ENCODE measurements at places on chromosomes 11 and 22.

GRCh38 chr22:42799461-42800405 is 57.3 kb downstream of the ARFGAP3 start:
- no peak for DNase-seq

GRCh38 chr22:50032941-50033601 is 20.5 kb upstream of the IL17REL start:
- DNase-seq, result no peak

GRCh38 chr22:46525389-46526243 is 11.8 kb downstream of the CELSR1 start:
- DNase-seq, result no peak

DNA sequence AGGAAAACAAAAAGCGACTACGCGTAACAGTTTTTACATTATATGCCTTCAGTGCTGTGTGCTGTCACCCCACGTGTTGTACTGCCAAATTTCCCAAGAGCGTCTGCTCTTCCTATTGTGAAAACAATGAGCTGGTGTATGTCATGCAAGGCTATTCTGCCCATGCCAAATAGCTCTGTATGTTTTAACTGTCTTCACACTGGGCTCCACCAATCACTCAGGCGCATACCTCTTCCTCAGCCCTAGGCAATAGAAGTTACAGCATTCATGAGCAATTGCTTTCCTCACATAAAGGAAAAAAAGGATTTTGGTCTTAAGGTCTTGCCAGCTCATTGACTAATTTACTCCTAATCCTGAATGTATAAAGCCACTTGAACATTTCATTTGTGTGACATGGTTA is 606.8 kb downstream of the NTM start:
- no peak for DNase-seq

GRCh38 chr11:134027671-134028070 is 41.2 kb upstream of the JAM3 start:
- no peak for DNase-seq

GRCh38 chr11:133573081-133573480 is 40.8 kb upstream of the OPCML start:
- DNase-seq, result no peak

GRCh38 chr11:118918128-118918685 is 7.5 kb downstream of the BCL9L start:
- DNase-seq, result no peak

DNA sequence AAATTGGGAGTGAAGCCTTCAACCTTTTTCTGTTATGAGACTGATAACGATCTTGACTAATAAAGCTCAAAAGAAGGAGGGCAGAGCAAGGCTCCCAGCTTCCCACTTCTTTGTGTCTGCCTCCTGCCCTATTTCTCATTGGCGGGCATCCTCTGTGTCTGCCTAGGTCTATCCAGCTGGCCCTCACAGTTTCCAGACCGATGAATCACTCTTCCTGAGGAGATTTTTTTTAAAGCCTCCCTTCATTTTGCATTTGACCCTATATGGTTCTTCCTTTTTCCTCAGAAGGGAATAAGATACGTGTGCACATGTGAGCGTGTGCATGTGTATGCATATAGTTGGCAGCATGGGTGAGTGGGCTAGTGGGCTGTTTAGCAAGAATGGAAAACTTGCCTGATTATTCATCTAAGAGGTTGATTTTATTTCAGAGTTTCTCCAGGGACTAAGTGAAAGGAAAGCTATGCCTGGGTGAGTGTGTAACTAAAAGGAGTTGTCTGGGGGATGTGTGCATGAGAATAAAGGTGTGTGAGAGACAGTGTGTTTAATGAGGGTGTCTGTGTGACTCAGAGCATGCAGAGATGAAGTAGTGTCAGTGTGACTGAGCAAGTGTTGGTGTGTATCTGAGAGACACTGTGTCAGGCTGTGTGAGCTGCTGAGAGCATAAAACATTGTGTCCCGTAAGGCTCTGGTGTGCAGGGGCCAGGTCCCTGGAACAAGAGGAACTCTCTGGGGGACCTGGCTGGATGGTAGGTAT is 12.2 kb downstream of the PHLDB1 start:
- DNase-seq, result no peak

GRCh38 chr11:10779086-10779485 is 28.0 kb downstream of the CTR9 start:
- no peak for DNase-seq

DNA sequence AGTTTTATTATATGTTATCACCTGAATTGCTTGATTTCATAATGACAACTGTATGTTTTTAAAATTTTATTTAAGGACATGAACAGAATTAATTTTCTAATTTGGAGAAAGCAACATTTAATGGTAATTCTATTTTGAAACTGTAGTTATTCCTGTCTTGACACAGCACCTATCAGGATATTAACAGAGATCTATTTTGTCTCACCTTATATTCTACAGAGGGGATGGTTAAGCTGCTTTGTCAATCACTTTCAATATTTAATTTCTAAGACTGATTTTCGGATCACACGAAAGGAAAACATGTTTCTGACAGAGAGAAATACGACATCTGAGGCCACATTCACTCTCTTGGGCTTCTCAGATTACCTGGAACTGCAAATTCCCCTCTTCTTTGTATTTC is at the start of gene OR5D16:
Gene OR5D16, plus strand, starts transcription at position 301 of the 400 bp plus-strand sequence. Its CDS starts 0 bp downstream, at position 301.
- no peak for DNase-seq

GRCh38 chr11:57244911-57245310 is 7.9 kb upstream of the APLNR start:
- no peak for DNase-seq

DNA sequence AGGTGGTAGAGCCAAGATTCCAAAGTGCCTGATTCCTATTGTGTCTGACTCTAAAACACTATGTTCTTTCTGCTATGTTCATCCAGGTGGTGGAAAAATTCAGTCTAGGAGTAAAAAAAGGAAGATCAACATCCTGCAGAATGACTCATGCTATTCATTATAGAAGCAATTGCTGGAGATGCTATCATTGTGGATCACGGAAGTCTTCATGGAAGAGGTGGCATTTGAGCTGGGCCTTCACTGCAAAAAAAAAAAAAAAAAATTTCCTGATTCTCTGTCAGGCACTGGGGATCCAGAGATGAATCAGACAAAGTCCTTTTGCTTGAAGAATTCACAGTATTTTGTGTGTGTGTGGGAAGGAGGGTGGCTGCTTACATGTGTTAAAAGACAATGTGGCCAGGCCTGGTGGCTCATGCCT is 1.4 kb upstream of the UVRAG start:
- no peak for DNase-seq

- no peak for DNase-seq
Observed at GRCh38 chr22:46289244-46289891, 7.3 kb upstream of the GTSE1 start.

- DNase-seq, result no peak
Observed at GRCh38 chr11:108916290-108916689, 251.4 kb downstream of the DDX10 start.

GRCh38 chr11:103794262-103794661 is 242.2 kb upstream of the DDI1 start:
- no peak for DNase-seq

DNA sequence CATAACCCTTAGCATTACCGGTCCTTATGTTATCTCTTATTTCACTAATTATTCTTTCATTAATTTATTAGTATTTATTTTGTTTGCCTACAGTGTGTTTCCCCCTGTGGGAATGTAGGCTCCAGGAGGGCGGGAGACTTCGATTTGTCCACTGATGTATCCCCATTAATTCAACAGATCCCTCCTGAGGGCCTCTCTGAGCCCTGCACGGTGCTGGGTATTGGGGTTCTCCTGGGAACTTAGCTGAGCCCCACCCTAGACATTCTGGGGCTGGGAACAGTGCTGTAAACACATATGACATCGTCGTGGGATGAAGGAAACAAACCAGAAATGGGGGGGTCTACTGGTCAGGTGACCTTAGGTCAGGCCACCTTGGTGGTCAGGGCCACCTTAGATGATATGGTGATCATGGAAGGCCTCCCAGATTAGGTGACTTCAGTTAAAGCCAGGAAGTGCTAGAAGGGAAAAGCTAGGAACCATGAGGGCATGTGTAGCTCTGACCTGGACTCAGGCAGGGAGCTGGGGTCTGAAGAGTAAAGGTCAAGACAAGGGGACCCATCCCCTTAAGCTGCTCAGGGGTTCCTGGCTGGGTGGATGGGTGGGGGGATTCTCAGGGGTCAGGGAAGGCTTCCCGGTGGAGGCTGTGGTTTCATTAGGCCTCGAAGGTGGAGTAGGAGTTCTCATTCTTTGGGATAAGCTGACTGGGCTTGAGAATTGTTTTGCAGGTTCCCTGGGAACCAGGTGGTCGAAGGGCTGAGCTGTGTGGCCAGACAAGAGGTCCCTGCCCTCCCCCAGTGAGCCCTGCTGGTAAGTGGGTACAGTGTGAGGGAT is 1.0 kb downstream of the PHETA2 start:
- no peak for DNase-seq

- no peak for DNase-seq
Observed at GRCh38 chr11:10386361-10386760, 68.7 kb upstream of the AMPD3 start.

- no peak for DNase-seq
Observed at GRCh38 chr22:37525746-37526350, 6.6 kb upstream of the CARD10 start.

- DNase-seq, result no peak
Observed at GRCh38 chr11:130947481-130947880, 31.2 kb upstream of the SNX19 start.

- no peak for DNase-seq
Observed at GRCh38 chr11:77789731-77790476, 30.6 kb downstream of the RSF1 start.

GRCh38 chr11:109037856-109038780 is 373.2 kb downstream of the DDX10 start:
- DNase-seq, result no peak

DNA sequence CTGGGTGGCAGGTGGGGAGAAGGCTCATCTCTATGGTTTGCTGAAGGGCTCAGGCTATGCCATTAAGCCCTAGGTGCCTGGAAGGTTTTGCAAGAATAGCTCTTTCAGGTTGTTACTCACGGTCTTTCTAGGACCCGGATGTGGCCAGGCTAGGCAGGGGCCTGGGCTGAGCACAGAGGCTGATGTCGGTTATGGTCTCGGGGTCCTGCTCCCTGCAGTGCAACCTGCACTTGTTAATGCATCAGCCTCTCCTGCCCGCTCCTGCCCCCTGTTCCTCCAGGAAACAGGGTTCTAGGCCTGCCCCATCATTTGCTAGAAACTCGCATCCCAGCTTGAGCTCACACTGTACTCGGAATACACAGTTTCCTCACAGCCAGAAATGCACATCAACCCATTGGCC is 79.1 kb upstream of the SLC22A12 start:
- no peak for DNase-seq

GRCh38 chr11:70036971-70037882 is 40.9 kb upstream of the ANO1 start:
- DNase-seq, result no peak

- DNase-seq, result no peak
Observed at GRCh38 chr11:44562845-44563460, 2.5 kb upstream of the CD82 start.

- no peak for DNase-seq
Observed at GRCh38 chr11:114159320-114159719, 99.8 kb downstream of the ZBTB16 start.

GRCh38 chr11:64918017-64918416 is 1.0 kb upstream of the ATG2A start:
- DNase-seq, result no peak

DNA sequence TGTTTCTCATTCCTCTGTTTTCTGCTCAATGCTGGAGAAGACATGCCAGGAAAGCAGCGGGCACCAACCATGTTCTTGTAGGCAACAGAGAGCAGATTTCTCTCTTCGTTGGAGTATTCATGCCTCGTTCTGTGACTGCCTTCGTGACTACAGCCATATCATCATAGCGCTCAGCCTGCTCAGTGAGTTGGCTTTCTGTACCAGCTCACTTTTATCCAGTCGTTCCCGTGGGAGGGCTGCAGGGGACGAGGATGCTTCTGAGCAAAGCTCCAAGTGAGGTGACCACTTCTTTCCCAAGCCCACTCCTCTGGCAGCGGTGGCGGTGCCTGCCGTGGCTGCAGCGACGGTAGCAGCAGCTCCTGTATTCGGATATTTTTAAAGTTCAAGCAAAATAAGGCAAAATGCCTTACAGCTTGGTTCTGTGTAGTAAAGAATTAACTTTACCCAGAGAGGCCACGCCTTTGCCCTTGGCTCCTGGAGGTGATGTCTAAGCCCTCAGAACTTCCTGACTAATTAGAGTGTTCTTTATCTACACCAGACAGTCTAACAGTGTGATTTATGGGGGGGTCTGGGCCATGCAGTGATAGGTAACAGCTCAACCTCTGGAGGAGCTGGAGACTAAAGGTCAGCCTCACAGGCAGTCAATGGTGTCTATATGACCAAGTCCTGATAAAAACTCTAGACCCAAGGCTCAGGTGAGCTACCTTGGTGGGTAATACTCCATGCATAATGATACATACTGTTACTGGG is 35.3 kb downstream of the LDHAL6A start:
- no peak for DNase-seq

DNA sequence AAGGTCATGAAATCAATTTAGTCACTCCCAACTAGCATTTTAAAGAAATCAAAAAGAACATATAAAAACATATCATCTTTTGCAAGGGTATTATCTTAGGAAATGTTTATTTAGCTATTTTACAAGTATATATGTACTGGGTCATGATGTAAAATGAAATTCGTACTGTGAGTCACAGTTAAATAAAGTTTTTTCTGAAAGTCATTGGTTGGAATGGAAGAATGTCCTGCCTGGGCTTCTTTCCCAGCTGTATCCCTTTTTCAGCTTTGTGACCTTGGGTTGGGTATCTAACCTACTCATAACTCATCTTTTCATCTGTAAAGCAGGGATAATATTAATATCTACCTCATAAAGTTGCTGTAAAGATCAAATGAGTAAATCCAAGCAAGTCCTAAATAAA is 15.7 kb downstream of the FDX1 start:
- no peak for DNase-seq

GRCh38 chr11:86800076-86800959 is at the start of gene PRSS23:
Gene PRSS23 (plus strand): TSS chr11:86800542. CDS start chr11:86807644, 7,102 bp downstream.
- DNase-seq, result no peak

- DNase-seq, result no peak
Observed at GRCh38 chr11:67983951-67984350, 19.9 kb downstream of the UNC93B1 start.

GRCh38 chr11:6703247-6704063 is 20.3 kb upstream of the MRPL17 start:
- DNase-seq, result no peak

DNA sequence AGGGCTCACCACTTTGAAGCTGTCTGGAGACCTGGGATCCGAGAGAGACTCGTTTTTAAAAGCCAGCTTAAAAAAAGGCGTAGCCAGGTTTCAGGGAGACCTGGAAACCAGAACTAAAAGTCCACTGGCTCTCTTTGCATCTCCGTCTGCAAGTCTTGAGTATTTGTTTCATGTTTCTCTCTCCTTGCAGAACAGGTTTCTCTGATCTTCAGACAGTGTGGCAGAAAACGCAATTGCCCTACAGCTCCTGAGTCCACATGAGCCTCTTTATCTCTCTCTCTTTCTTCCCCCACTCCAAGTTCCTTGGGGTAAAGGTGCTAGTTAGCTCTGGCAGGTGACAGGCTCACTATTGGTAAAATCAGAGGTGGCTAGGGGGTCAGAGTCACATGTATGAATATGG is 67.0 kb upstream of the AMPD3 start:
- DNase-seq, result no peak

GRCh38 chr11:65479184-65480145 is 19.4 kb upstream of the MALAT1 start:
- DNase-seq, result no peak

GRCh38 chr22:18024276-18024939 is at the start of gene MICAL3:
Gene MICAL3 (minus strand): TSS chr22:18024561. CDS start chr22:17906812, 117,749 bp downstream.
- no peak for DNase-seq

GRCh38 chr11:12461516-12461915 is 84.1 kb downstream of the PARVA start:
- no peak for DNase-seq

All from activated CD8-positive, alpha-beta memory T cell treated with anti-CD3 and anti-CD28 coated beads for 4 hours (primary cell).